Immature natural killer cell (primary cell): ENCODE measurements at places on chromosomes 3 and 15. TPM values are rescaled to one million over a fixed set of nuclear protein-coding genes. Genes with fewer than 3 reads are reported as not detected.

- H3K27me3 ChIP-seq = peaks cover 13% of the 10 kb centered on the region
- no peak overlapping the region for H3K4me3 ChIP-seq
- no peaks in the 10 kb centered on the region for H3K4me1 ChIP-seq
- H3K36me3 ChIP-seq = no peaks in the 10 kb centered on the region
- H3K27ac ChIP-seq = no peak overlapping the region
Measured at GRCh38 chr15:82799183-82799841, 6.6 kb downstream of the FSD2 start.

GRCh38 chr15:87527416-87527815 lies 729.1 kb downstream of the NTRK3 start:
- no peaks in the 10 kb centered on the region for H3K27me3 ChIP-seq
- no peak overlapping the region for H3K27ac ChIP-seq
- H3K4me3 ChIP-seq = no peak overlapping the region
- no peaks in the 10 kb centered on the region for H3K4me1 ChIP-seq
- no peaks in the 10 kb centered on the region for H3K36me3 ChIP-seq
- DNase-seq = no peak

DNA sequence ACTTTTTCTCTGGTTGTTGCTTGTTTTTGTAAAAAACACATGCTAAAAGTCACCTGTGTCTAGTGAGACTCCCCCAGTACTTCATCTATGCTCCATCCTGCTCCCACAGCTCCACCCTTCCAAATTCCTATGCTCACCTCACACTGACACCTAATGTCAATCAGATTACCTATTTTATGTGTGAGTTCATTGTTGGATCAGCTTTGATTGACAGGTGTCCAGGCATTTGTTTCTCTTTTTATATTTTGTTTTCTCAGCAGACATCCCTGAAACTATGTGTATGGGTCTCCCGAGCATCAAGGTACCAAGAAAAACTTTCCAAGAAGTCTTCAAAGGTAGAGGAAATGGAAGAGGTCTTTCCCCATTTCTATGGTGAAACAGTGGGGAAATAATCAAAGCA lies 13.4 kb downstream of the RFTN1 start:
- H3K27me3 ChIP-seq = peaks cover 4% of the 10 kb centered on the region
- no peak overlapping the region for H3K4me3 ChIP-seq
- peaks cover 91% of the 10 kb centered on the region for H3K4me1 ChIP-seq
- H3K36me3 ChIP-seq = peaks cover 2% of the 10 kb centered on the region
- no peak for DNase-seq
- H3K27ac ChIP-seq = no peak overlapping the region

GRCh38 chr3:121601212-121601812 lies 8.1 kb downstream of the FBXO40 start:
- H3K27ac ChIP-seq = no peak overlapping the region
- H3K4me3 ChIP-seq = no peak overlapping the region
- no peaks in the 10 kb centered on the region for H3K36me3 ChIP-seq
- no peak for DNase-seq

DNA sequence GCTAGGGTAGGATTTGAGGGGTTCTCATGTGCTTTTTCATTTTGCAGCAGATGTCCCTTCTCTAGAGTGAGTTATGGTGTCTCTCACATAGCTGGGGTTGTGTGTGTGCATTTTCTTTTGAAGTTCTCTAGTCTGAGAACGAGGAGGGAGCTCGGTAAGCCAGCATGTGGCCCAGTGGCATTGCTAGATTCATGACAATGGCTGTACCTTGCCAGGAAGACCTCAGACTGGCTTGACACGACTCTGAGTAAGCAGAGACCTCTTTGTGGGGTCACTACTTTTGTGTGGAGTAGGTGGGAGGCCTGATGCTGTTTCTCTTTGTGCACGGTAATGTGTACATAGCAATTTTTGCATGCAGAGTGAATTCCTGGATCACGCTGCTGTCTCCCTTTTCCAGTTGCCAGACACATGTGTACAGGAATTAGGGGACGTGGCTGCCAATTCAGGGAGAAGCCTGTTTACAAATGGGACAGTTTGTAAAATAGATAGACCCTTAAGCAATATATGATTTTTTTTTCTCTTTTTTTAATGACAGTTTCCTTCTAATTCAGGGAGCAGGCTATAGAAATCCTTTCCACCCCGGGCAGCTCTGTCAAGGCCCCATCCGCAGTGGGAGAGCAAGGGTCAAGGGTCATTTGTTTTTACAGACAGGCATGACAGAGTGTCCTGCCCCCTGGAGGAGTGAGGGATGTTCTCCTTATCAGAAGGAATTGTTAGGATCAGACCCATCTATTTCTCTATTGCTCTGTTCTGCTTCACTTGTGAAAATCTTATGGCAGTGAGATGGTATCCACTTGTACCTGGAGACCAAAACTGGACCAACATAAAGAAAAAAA lies 4.6 kb downstream of the CACNA1D start:
- H3K27me3 ChIP-seq = peaks cover 15% of the 10 kb centered on the region
- H3K4me3 ChIP-seq = no peak overlapping the region
- DNase-seq = no peak
- peaks cover 6% of the 10 kb centered on the region for H3K4me1 ChIP-seq
- no peak overlapping the region for H3K27ac ChIP-seq

- peaks cover 21% of the 10 kb centered on the region for H3K4me1 ChIP-seq
- no peaks in the 10 kb centered on the region for H3K36me3 ChIP-seq
- DNase-seq = no peak
- H3K4me3 ChIP-seq = no peak overlapping the region
Measured at GRCh38 chr3:52046186-52046901, 10.0 kb downstream of the DUSP7 start.

DNA sequence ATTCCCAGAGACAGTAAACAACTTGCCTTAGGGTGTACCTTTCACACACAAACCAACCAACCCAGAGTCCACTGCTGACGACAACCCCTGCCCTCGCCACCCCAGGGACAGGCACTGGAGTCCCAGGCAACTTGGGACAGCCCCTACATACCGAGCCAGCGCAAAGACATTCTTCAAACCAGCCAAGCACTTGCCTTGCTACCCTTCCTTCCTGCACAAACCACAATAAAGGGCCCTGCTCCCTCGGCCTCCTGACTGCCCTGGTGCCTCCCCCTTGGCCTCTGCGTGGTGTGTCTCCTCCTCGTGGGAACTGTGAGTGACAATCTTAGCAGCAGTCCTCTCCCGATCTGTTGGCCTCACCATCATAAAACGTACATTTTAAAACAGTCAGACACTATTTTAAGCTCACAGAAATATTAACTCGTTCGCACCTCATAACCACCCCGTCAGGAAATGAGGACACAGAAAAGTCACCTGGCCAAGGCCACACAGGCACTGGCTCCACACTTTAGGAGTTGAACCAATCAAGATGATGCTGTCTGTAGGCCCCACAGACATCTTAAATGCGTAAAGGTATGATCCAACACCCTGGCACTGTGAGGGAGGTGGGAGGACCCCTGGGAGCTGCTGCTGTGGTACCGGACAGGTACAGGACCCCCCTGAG lies 113.8 kb downstream of the ADCY5 start:
- H3K27ac ChIP-seq = no peak overlapping the region
- H3K36me3 ChIP-seq = no peaks in the 10 kb centered on the region
- H3K4me1 ChIP-seq = peaks cover 9% of the 10 kb centered on the region
- H3K4me3 ChIP-seq = no peak overlapping the region
- DNase-seq = no peak

DNA sequence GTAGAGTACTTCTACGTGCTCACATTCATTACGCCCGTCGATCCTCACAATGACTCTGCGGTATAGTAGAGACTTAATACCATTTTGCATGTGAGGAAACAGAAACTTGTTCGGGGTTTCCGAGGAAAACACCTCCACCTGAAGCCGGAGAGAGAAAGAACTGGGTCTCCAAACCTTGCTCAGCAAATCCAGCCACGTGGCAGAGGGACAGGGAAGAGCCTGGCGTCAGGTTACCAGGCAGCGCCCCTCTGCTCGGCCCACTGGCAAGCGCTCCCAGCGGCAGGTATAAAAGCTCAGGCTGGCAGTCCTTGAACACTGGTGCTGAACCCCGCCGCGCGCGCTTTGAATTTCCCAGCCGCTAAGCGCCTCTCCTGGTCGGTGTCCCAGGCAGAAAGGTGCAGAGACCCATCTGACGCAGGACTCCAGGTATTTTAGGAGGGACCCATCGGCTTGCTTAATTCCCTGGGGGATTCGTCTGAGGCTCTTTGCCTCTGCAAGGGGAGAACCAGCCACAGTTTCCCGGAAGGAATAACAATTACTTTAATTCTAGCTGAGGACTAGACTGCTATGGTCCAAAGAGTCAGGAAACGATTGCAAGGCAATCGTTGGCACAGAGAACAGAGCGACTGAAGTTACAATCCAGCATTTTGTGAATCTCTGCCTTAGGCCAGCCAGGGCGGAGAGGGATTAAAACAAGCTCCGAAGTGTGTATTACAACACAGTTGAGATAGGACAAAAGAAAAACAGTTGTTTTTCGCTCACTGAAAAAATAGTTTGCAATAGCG lies at the start of gene C2CD4A:
Gene C2CD4A (plus strand): TSS at position 315 of the 785 bp plus-strand sequence. CDS start 637 bp downstream, outside the sequence.
- H3K4me3 ChIP-seq = peak within 1 kb of the TSS; percentile 92
- DNase-seq = peak; percentile 26
- no peak within 1 kb of the TSS for H3K27ac ChIP-seq

- peaks cover 19% of the 10 kb centered on the region for H3K4me1 ChIP-seq
- peak overlapping the region; percentile 70 for H3K4me3 ChIP-seq
- H3K27me3 ChIP-seq = peaks cover 5% of the 10 kb centered on the region
- no peak overlapping the region for H3K27ac ChIP-seq
- peak; percentile 73 for DNase-seq
Measured at GRCh38 chr15:81265944-81266775, 57.8 kb downstream of the STARD5 start.

DNA sequence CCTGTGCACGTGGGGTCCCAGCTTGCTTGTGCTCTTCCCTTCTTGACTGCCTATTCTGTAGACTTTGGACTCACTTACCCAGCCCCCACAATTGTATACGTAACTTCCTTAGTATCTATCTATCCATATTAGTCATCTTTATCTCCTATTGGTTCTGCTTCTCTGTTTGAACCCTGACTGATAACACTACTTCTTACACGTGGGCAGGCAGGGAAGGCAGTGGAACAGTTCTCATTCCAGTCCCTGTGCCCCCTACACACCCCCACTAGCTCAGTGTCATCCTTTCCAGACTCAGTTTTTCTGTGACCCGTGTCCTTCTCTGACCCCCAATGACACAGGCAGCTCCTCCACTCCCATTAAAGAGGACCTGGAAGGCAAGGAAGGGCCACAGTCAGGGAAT lies 74.2 kb upstream of the FBN1 start:
- H3K36me3 ChIP-seq = peaks cover 15% of the 10 kb centered on the region
- no peaks in the 10 kb centered on the region for H3K4me1 ChIP-seq
- no peak overlapping the region for H3K4me3 ChIP-seq
- H3K27ac ChIP-seq = no peak overlapping the region

Gene PIK3R4
- 26.3 TPM for polyA plus RNA-seq

Gene SLC24A5
- polyA plus RNA-seq = not detected

Gene TNIK
- polyA plus RNA-seq = 28.9 TPM

Gene HAPLN3
- 5.3 TPM for polyA plus RNA-seq

Gene GUCA1C
- not detected for polyA plus RNA-seq
